ENCODE measurements at places on chromosomes 2 and 18.

- DNase-seq: no peak
Observed at GRCh38 chr2:166090908-166091307, 36.9 kb downstream of the SCN1A start.

- DNase-seq: no peak
Observed at GRCh38 chr2:85672456-85672855, 4.5 kb upstream of the SFTPB start.

DNA sequence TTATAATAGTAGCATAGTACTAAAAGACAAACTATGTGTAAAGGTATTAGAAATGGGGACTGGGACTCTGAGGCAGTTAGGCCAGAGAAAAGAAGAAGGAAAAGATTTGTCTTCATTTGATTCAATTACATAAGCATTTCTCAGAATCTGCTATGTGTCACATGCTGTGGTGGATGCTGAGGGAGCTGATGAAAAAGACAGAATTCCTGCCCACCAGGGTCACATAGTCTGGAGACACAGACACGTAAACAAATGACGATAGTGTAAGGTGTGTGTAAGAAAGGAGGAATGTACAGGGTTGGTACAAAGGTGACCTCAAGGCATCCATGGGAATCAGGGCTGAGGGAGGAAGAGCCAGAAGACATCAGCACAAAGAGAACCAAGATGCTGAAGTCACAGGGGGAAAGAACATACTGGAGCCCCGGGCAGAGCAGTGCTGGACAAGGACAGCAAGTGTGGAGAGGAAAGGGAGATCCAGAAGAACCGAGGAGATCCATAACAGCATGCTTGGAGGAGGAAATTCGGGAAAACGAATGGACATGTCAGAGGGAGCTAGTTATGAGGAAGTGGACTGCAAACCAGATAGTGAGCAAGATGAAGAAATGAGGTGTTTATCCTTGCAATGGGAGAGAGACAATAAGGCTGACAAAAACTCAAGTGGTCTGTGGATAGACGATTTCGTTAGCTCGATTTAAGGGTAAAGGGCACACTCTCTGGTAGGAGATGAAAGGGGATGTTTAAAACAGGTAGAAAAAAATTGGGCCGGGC is 1.2 kb upstream of the MAPRE3 start:
- peak; percentile 26 for DNase-seq

DNA sequence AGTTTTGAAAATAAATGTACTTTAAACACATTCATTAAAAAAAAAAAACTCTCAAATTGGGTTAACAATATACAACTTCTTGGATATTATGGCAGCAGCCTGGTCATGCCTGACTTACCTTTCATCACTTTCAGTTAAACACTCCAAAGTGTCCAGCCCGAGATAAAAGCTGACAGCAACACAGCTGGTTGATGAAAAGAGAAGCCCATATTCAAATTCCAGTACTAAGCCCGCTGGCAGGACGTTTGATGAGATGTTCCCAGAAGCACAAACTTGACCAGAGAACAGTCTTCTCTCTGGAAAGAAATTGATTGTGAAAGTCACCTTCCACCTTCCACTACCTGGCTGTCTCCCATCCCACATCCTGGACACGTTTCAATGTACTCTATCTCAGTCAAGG is 586.3 kb downstream of the TDRD15 start:
- no peak for DNase-seq

DNA sequence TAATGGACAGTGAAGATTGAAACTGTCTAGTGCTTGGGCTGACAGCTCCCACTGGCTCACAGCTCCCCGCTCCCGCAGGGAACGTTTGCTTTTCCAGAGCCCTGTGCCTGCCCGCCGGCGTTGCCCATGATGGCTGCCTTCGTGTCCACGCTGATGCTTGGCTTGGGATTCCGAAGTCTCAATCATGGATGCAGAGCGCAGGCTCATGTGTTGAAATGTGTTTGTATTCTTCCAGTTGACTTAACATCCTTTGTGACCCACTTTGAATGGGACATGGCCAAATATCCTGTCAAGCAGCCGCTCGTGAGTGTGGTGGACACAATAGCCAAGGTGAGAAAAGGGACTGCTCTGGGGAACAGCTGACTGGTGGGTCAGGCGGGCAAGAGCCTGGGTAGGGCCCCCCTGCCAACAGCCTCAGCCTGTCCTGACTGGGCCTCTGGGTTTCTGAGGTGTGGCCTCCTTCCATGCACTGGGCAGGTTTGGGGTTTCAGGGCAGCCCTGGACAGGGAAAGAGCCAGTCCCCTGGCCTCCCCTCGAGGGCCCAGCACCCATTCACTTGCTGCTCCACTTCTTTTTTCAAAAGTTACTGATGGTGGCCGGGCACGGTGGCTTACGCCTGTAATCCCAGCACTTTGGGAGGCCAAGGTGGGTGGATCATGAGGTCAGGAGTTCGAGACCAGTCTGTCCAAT is 42.8 kb downstream of the ATP6V1C2 start:
- DNase-seq: no peak

DNA sequence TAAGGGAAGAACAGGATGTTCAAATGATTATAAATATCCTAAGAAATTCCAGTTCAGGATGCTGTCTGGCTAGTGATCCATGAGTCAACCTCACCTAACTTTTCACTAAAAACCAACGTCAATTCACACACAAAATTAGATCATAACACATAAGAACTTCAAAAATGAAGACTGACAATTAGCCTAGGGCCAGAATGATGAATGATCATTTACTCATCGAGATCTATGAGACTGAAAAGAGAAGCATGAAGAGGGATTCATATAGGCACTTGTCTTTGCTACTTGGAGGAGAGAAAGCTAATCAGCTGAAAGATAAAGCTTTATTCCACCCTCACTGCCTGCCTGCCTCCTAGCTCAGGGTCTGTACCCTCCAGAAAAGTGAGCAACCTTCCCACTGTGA is 29.8 kb downstream of the ADD2 start:
- no peak for DNase-seq

GRCh38 chr2:235433860-235434259 is 60.0 kb upstream of the AGAP1 start:
- no peak for DNase-seq

- no peak for DNase-seq
Observed at GRCh38 chr2:216653931-216654365, 20.7 kb downstream of the IGFBP2 start.

DNA sequence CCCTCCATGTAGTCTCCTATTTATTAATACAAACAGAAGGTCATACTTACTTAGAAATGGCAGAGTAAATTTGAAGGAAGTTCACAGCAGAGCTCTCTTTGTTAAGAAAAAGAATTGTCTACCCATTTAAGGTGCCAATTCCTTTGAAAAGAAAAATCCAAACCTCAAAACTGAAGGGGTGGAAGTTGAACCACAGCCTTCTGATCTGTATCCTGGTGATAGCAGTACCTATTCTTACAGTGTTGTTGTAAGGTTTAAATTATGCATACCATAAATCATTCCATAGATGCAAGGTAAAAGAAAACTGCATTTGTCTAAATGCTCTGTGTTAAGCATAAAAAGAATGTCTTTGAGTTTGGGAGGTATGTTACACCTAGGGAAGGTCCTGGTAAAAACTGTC is 47.6 kb downstream of the COBLL1 start:
- no peak for DNase-seq

- DNase-seq: no peak
Observed at GRCh38 chr2:72145658-72146329, 1.9 kb downstream of the CYP26B1 start.

GRCh38 chr2:142321706-142322280 is 191.0 kb upstream of the LRP1B start:
- DNase-seq: no peak

- no peak for DNase-seq
Observed at GRCh38 chr18:27004056-27004829, 138.7 kb upstream of the AQP4 start.

GRCh38 chr2:160281213-160281612 is 81.1 kb upstream of the ITGB6 start:
- DNase-seq: no peak

- no peak for DNase-seq
Observed at GRCh38 chr2:144379851-144380311, 140.0 kb downstream of the ZEB2 start.

GRCh38 chr2:60408811-60409530 is 144.5 kb downstream of the BCL11A start:
- DNase-seq: no peak

DNA sequence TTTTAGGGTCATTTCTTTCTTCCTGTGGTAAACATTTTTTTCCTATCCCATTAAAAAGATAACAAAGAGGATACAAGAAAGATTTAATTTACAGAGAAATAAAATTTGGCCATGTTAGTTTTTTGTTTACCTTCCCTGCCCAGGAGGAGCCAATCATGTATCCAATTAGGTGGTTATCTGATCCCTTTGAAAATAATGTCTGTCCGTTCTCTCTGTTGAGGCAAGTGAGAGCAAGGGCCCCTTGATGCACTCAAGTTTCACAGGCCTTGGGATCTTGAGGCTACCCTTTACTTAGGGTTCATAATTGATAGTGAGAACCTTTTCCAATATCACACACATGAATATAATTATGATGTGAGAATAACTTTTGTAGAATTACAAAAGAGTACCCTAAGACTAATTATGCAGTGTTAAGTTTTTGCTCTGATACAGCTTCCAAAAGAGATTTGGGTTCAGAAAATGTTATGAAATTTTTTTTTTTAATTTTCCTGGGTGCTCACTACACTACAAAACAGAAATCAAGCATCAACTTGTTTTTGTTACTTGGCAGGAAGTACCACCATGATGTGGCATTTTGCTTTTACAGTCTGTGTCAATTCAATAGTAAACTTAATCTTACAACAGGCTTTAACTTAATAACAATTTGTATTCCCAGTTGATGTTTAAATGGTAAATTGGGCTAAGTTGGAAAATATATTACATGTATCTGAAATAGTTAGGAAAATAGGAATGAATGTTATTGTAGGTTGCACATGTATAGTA is 42.0 kb downstream of the AFTPH start:
- no peak for DNase-seq

DNA sequence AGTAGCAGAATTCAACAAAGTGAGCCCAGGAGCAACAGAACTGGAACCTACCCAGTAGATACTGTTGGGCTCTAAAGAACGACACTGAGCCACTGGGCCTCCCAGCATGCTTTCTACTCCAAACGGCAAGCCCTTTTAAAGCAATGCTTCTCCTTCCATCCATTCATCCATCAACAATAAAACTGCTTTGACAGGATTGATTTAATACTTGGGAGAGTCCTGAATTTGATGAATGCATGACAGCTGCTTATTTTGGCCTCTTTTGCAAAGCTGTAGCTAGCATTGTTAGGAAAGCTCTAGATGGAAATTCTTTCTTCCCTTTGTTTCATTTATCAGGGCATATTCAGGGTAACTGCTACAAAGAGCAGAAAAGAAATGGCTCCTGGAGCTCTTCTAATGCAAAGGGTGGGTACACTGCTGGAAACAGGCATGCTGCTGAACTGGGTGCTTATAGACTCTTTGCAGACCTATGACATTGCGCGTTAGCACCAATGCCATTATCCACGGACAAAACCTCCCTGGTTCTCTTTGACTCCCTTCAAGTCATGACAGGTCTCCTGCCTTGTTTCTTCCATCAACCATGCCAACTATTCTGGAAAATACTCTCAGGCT is 138.4 kb upstream of the HNRNPA3 start:
- DNase-seq: no peak

- DNase-seq: no peak
Observed at GRCh38 chr2:43846140-43846793, 7.5 kb downstream of the ABCG8 start.

DNA sequence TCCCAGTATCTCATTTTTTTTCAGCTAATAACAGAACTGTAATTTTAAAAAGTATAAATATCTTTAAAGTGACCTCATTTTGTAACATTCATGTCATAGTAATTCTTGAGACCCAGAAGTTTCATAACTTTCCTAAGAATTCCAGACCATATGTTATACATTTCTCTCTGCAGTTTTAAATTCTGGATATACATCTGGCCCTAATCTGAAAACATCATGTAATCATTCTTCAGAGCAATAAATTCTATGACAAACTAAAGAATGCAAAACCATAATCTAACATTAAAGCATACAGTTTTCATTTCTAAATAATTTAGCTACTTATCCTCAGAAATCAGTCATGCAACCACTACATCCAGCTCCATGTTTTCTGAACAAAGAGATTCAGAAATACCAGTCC is 198.3 kb upstream of the SLC35G4 start:
- no peak for DNase-seq

DNA sequence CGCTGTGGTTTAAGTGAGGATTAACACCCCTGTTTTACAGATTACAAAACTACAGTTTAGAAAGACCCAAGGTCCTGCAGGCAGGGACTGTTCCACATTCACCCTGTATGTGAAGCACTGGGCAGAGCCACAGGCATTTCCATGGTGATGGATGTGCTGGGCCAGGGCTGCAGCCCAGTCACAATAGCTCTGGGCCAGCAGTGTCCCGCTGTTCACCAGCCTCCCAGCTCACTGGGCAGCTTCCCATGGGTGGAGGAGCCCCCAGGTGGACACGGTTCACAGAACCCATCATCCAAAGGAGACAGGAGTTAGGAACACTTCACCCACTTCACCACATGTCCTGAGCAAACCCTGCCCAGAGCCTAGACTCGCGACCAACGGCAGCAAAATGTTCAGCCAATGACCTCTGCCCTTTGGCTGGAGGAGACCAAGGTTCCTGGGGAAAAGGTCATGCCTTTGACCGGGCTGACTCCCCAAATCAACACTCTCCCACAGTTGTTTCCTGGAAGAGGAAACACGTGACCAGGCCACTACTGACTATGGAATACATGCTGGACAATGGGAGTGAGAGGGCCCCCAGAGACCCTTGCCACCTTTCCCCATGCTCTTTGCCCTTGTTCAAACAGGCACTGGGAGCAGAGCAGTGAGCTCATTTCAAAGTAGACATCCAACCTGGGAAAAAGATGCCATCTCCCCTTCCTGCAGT is 28.0 kb upstream of the SLC35F6 start:
- no peak for DNase-seq

DNA sequence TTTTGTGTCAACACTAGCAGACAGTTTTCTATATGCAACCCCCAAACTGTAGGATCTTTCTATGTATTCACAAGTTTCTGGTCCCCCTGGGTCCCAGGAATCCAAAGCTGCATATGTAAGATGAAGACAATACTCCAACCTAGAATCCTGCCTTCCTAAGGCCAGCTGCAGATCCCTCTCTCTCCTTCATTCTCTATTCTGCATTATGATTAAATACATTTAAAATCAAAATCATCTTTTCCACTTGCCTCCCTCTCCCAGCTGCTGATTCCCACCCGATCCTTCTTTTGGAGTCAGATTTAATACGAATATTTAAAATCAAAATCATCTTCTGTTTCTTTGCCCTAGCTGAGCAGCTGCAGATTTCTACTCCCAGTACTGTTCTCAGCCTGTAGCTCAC is 783.0 kb upstream of the ZEB2 start:
- DNase-seq: no peak

- DNase-seq: no peak
Observed at GRCh38 chr2:129730979-129731378, 248.5 kb upstream of the RAB6C start.
